ENCODE measurements at places on chromosomes 5 and 9.

DNA sequence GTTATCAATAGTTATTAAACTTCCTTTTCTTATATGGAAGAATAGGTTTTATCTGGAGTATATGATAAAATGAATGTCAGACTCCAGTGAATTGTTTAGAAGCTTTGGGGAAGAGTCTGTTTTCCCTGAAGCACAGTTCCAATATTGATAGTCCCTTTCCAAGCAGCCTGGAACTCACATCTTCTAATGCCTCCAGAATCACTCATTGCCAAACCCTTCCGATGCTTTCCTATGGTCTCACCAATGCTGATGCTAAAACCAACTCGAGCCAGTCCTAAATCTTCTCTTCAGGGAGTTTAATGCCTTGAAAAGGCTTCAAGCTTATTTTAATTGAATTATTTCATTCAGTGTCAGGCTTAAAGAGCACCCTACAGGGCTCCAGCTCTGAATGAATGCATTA lies 121.2 kb downstream of the PTTG1 start:
- DNase-seq: no peak

DNA sequence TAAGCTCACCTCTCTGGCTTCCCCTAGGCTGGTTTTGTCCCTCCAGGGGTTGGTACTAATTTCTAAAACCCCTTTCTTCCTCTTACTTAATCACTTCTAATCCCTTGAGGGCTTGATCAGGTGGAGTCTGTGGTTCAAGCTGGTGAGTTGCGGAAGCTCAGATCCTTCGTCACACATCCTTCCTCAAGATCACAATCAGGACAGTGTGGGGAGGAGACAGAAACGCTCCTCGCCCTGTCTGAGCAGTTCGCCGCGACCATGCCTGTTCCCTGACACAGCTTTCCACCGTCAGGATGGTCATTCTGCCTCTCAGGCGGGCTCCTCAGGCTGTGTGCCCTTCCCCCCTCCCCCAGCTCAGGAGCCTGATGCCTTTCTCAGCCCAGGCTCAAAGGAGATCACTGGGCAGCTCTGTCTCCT lies 24.3 kb downstream of the CPLX2 start:
- no peak for DNase-seq

DNA sequence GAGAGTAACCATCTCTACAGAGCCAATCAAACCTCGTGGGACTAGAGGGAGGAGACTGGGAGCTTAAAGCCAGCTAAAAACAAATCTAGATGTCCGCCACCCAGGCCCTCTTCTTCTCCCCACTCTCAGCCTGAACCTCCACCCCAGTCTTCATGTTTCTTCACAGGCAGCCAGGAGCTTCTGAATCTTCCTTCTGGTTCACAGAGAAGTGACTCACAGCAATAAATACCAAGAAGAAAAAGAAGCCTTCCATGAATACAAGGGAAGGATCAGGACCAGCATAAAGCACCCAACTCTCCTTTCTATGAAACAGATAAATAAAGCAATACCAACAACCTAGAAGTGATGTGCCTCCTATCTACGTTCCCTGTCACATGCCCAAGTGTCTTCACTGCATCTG lies 103.3 kb upstream of the SLIT3 start:
- DNase-seq: no peak

GRCh38 chr5:172002840-172003512 lies 3.5 kb downstream of the FBXW11 start:
- DNase-seq: no peak

DNA sequence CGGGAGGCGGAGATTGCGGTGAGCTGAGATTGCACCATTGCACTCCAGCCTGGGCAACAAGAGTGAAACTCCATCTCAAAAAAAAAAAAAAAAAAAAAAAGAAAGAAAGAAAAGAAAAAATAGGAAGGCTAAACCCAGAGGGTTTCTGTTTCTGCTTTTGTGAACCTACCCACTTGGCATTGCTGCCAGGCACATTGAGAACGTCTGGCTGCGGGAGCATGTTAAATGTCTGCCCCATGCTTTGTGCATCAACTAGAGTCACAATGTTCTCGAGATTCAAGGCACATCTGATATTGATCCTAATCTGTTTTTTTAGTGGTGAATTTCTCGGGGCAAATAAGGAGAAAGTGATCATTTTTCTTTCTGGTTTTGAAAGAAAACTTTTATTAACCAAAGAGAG lies 2.8 kb downstream of the SLC25A25 start:
- DNase-seq: no peak

DNA sequence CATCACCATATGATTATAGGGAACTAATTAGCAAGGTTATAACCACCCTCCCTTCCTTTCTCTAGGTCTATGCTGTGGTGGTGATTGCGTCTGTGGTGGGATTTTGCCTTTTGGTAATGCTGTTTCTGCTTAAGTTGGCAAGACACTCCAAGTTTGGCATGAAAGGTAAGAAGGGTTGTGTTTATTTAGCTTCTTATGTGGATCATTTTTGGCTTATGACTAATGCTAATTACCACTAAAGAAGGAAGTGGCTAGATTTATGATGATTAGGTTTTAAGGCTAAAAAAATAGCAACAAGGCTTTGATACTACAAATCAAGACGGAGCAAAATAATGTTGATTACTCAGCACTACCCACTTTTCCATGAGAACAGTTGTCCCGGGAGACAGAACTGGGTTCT lies 82.4 kb downstream of the NTRK2 start:
- no peak for DNase-seq
